ENCODE measurements at places on chromosomes 3 and 15. TPM values are rescaled to one million over a fixed set of nuclear protein-coding genes. Genes with fewer than 3 reads are reported as not detected.

DNA sequence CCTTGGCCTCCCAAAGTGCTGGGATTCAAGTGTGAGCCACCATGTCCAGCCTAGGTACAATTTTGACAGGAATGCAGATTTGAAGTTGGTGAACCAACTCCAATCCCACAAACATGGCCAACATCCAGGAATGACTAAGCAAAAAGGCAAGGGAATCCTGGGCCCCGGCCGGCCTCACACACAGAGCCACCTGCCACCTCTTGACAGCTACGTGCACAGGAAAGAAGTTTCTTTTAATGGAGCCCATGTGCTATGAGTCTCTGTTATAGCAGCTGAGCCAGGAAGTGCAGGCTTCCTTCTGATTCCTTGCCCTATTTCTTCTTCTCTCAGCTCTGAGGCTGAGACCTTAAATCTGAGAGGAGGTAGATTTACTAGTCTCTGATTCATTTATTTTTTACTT is 8.8 kb downstream of the TMEM40 start:
- peak; percentile 85 for DNase-seq

- peak; percentile 95 for DNase-seq
Measured at GRCh38 chr15:52021128-52021671, 2.2 kb downstream of the MAPK6 start.

DNA sequence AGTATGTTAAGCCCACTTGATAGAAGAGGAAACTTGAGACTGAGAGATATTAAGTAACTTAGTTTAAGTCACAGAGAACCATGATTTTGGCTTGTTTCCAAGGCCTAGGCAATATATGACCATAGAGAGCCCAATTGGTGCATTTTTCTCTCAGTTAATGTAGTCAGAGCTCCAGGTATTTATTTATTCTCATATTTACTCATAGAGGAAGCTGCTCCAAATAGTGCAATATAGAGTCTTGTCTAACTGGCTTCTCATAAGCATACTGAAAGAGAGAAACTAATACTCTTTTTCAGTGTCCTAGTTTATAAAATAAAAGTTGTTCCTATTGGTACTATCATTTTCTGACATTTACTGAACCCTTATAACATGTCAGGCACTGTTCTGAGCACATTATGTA is 15.2 kb downstream of the TRNT1 start:
- no peak for DNase-seq

DNA sequence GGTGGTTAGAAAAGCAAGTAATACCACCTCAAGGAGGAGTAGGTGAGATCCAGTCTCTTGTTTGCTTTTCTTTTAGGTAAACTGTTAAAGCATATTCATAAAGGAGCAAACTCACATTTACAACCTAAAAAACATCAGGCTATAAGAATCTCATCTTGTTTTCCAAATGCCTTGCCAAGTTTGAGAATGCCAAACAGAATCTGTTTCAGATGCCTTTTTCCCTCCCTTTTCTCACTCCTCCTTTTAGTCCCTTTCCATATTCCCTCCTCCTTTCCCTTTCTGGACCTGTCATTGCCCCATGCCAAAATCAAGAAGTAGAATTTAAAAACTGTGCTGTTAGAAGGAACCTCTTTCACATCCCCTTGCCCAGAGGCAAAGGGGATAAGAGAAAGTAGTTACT is 140.3 kb downstream of the ARPP21 start:
- DNase-seq: no peak

- DNase-seq: no peak
Measured at GRCh38 chr3:158379517-158379916, 191.5 kb upstream of the MLF1 start.

GRCh38 chr3:120705884-120706582 is 24.0 kb upstream of the HGD start:
- no peak for DNase-seq

GRCh38 chr3:37243820-37244748 is 69.7 kb upstream of the LRRFIP2 start:
- peak; percentile 72 for DNase-seq

- no peak for DNase-seq
Measured at GRCh38 chr3:160398820-160399124, 253 bp downstream of the IFT80 start.

DNA sequence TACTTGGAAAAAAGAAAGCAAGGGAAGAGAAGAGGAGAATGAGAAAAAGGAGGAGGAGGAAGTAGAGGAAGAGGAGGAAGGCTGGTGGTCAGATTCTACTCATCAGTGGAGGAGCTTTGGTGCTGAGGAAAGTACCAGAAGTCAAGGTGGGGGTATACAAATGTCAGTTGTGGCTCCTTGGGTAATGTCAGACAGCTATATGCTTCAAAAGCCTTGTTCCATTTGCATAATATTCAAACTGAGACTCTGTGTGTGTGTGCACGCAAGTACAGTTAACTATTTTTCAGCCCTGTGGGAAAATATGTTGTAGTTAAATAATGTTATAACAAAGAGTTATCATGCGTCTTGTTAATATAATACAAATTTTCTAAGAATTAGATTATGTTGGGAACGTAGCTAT is 609.7 kb downstream of the PDCD6IP start:
- no peak for DNase-seq

DNA sequence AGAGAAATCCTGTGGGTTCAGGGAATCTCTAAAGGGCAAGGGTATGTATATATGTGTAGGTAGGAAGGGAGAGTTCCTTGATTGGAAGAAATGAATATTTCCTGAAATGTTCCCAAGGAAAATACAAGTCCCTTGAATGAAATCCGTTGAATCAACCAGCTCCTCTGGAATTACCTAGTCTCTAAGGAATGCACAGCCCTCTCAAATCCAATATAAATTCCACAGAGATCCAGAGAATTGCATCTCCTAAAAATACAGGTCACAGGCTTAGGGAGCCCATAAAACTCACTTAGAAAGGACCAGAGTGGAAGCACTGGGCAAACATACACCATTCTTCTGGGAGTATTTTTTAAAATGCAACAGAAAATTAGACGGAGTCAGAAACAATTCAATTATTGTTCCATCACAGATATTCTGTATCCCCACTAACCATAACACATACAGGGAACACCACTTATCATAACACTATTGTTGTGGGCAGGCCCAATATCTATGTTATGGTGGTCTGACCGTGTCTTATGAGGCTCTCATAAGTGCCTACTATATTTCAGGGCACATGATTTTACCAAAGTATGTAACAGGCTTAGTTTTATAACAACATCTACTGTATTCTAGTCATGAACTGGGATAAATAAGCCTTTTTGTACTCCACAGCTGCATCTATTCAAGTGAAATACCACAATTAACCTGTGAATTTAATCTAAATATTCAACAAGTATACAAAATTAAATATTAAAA is 43.7 kb downstream of the IGSF11 start:
- DNase-seq: no peak

GRCh38 chr3:176403531-176403930 is 793.8 kb downstream of the TBL1XR1 start:
- DNase-seq: no peak

Gene IGDCC3
- total RNA-seq: 0.25 TPM

Gene RAF1
- 78.0 TPM for total RNA-seq

Gene LYZL4
- not detected for total RNA-seq

Gene GP9
- total RNA-seq: not detected

Gene GHSR
- not detected for total RNA-seq

Gene STX19
- total RNA-seq: not detected

Gene MCF2L2
- not detected for total RNA-seq
